H9 (cell line): ENCODE measurements at places on chromosomes 16 and 17.

DNA sequence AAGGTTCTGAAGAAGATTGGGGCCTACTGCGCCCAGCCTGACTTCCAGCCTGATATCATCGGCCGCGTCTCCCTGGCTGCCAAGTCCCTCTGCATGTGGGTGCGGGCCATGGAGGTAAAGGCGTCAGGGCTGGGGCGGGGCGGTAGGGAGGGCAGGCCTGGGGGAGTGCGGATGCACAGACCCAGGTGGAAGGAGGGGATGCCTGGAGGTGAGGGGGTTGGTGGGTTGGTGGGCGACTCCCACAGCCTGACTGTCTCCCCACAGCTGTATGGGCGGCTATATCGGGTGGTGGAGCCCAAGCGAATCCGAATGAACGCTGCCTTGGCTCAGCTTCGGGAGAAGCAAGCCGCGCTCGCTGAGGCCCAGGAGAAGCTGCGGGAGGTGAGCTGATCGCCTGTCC lies 26.8 kb upstream of the KDM6B start:
- no peak for DNase-seq

GRCh38 chr17:77829843-77830799 lies 128.4 kb upstream of the TNRC6C start:
- no peak for DNase-seq

DNA sequence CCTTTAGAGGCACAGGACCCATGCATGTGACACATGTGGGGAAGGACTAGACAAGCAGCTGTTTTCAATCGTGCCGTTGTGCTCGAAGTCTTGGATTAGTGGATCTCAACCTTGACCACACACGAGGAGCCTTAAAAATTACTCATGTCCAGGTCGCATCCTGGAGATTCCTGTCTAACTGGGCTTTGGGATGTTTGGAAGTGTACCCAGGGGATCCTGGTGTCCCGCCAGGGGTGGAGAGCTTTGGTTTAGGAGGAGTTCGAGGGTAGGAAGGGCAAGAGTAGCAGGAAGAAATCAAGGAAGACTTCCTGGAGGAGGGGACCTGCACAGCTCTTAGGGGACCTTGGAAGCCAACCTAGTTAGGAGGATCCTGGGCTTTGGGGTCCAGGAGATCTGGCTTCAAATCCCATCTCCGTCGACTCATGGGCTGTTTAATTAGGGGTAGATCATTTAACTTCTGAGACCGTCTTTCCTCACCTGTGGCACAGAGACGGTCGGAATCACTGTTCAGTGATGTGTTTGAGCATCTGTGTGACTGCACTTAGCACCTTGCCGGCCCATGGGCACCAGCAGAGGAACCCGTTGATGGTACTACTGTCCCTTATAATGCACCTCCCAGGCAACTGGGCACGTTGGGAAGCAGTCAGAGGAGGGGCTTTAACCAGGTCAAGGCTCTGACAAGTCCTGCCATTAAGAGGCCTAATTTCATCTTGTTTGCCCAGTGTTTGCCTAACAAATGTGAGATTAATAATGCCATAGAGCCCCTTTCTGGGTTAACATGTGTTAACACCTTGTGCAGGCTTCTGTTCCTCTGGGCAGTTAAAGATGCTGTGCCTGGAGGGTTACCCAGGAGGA lies 102.0 kb upstream of the PLCG2 start:
- no peak for DNase-seq

GRCh38 chr17:64519601-64520000 lies 12.8 kb downstream of the CEP95 start:
- no peak for DNase-seq

DNA sequence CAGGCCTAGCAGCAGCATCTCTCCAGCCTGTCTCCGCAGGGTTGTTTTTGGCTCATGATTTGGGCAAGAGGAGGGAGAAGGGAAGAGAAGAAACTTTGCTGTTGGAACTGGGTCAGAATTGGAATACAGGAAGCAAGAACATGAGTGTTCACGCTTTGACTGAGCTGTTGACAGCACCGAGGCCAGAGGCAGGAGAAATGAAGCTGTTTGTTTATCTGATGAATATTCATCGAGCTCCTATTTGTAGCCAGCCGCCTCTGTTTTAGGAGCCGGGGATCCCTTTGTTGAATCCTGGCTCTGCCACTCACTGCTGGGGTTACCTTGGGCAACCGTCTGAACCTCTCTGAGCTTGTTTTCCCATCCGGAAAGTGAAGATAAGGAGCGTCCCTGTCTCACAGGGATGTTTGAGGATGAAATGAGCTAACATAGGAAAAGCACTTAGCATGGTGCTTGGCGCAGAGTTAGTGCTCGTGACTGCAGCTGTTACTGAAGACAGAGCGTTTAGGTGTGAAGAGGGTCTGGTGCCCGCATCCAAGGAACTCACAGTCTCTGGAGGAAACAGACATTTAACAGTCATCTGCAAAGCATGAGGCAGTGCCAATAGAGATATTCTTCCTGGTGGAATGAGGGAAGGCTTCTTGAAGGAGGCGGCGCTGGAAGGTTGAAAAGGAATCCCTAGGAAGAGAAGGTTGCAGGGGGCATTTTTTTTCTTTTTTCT lies 29.2 kb downstream of the RAP1GAP2 start:
- DNase-seq = peak; percentile 22

GRCh38 chr16:68980695-68981315 lies 124.6 kb upstream of the HAS3 start:
- DNase-seq = no peak

GRCh38 chr16:51723036-51723724 lies 572.1 kb upstream of the SALL1 start:
- DNase-seq = no peak

- DNase-seq = no peak
These were observed 3.1 kb downstream of the NATD1 start for GRCh38 chr17:21249920-21250703.

- DNase-seq = no peak
These were observed at the start of gene TMC5 for GRCh38 chr16:19417640-19418039. TMC5 (plus strand) TSS chr16:19417883; CDS start chr16:19440039, 22,156 bp downstream.

DNA sequence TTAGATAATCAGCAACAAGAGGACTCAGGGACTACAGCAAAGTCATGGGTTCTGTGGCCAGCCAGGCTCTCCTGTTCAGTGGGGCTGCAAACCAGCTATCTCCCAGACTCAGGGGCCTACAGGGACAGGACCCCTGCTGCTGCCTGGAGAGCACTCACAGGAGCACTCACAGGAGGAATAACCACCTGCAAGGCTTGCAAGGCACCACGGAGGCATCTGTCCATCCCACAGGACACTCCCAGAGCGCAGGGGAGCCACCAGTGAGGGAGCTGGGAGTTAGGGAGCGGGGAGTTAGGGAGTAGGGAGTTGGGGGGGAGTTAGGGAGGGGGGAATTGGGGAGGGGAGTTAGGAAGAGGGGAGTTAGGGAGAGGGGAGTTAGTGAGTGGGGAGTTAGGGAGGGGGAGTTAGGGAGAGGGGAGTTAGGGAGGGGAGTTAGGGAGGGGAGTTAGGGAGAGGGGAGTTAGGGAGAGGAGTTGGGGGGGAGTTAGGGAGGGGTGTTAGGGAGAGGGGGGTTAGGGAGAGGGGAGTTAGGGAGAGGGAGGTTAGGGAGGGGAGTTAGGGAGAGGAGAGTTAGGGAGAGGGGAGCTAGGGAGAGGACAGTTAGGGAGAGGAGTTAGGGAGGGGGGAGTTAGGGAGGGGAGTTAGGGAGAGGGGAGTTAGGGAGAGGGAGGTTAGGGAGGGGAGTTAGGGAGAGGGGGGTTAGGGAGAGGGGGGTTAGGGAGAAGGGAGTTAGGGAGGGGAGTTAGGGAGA lies 5.7 kb downstream of the CANT1 start:
- no peak for DNase-seq

DNA sequence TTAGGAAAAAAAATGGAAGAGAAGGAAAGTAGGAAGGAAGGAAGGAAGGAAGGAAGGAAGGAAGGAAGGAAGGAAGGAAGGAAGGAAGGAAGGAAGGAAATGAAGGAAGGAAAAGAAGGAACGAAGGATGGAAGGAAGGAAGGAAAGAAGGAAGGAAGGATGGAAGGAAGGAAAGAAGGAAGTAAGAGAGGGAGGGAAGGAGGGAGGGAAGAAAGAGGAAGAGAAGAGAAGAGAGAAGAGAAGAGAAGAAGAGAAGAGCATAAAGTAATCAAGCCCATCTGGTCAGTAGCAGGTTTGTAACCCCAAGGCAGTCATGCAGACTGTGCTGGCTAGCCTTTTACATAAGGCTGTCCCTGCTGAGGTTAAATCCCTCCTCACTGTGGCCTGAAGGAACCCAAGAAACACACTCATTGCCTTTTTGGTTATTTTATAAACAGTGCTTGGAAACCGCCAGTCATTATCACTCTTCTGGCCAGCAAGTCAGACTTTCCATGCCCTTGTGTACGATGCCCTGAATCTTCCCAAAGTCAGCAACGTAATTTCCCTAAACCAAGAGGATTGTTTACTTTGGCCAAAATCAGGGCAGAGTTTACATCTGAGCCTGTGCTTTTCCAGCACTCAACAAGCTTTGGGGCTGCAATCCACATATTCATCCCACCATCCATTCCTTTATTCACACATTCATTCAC lies 409.6 kb upstream of the MAF start:
- no peak for DNase-seq

GRCh38 chr17:13351046-13351445 lies 250.7 kb downstream of the HS3ST3A1 start:
- DNase-seq = no peak

GRCh38 chr17:78925662-78926555 lies 722 bp upstream of the TIMP2 start:
- DNase-seq = peak; percentile 65

GRCh38 chr16:9980981-9981380 lies 201.2 kb downstream of the GRIN2A start:
- no peak for DNase-seq

DNA sequence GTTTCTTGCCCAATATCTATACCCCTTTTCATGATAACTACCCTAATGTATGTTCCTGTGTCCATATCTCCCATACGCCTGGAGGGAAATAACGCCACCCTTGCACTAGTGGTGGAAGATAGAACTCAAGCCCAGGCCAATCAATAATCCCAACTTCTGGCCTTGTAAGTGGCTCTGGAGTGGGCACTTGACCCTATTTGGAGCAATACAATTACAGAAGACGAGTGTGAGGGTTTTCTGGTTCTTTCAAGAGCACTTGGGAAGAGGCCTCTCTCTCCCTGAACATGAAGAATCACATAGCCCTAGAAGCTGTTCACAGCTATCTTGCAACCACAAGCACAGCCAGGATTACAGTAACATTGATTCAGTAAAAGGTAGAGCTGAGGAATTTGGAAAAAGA lies 217.9 kb downstream of the RAB11FIP4 start:
- no peak for DNase-seq
